Cortex of kidney (tissue), 1 donor: ENCODE measurements at places on chromosomes 7 and 10.

GRCh38 chr10:77965294-77965693 is 38.7 kb upstream of the DLG5 start:
- DNase-seq = no peak

- DNase-seq = no peak
Observed at GRCh38 chr7:100682991-100683658, 9.6 kb downstream of the GNB2 start.

GRCh38 chr10:129497013-129497412 is 30.0 kb downstream of the MGMT start:
- no peak for DNase-seq

- DNase-seq = no peak
Observed at GRCh38 chr7:1483079-1483478, 21.1 kb downstream of the INTS1 start.

DNA sequence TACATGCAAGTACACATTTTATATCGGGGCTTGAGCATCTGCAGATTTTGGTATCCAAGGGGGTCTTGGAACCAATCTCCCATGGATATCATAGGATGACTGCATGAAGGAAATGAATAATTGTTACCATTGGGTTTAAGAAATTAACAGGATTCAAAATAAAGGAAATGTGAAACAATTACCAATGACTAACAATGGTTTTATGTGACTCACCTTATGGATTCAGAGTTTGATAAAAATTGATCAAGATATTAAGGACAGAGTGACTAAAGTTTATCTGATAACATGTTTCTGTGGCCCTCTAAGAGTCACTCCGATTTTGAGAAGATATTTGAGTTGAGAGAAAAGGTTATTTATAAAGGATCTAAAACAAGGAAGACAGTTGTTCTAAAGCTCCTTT is 93.0 kb upstream of the ODAD2 start:
- DNase-seq = no peak

- DNase-seq = no peak
Observed at GRCh38 chr7:41224063-41224763, 478.7 kb downstream of the INHBA start.

GRCh38 chr7:12196386-12196785 is 14.7 kb upstream of the TMEM106B start:
- no peak for DNase-seq

- no peak for DNase-seq
Observed at GRCh38 chr10:106618646-106619045, 545.9 kb downstream of the SORCS1 start.

GRCh38 chr7:71780282-71780681 is 631.9 kb downstream of the CALN1 start:
- no peak for DNase-seq

- DNase-seq = no peak
Observed at GRCh38 chr7:142690554-142691182, 58.6 kb upstream of the PRSS1 start.

DNA sequence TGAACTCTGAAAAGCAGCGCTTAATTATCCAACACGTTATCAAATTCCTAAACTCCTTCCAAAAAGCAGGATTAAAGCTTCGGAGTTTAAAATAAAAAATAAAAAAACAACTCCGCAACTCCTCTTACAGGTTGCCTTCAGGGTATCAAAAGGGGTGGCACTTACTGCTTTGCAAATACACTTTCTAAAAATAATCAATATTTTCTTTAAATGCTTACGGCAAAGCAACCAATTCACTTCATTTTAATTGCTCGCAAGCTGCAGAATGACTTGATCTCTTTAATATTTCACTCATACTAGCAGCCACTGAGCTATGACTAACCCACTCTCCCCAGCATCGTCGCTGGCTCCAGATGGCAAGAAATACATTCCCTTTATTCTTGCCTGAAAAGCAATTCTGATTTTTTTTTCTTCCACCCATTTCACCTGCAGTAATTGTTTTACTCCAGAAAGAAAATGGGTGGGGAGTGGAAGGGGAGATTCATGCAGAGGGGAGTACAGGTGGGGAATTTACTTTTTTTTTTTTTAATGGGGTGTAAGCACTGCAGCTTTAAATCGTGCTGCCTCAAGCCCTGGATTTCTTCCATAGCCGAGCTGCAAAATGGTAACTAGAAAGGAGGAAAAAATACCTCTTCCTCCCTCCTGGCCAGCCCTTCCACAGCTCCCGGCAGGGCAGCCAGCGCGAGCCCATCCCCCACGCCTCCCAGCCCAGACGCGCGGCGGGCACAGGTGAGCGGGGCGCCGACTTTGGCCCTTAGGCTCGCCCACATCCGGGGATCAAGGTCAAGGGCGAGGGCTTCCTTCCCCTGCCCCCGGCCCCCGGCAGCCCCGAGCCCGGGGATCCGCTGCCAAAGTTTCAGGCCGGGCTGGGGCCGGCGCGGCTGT is 54.2 kb upstream of the FHIP2A start:
- no peak for DNase-seq

- DNase-seq = no peak
Observed at GRCh38 chr10:106535304-106535953, 629.1 kb downstream of the SORCS1 start.

DNA sequence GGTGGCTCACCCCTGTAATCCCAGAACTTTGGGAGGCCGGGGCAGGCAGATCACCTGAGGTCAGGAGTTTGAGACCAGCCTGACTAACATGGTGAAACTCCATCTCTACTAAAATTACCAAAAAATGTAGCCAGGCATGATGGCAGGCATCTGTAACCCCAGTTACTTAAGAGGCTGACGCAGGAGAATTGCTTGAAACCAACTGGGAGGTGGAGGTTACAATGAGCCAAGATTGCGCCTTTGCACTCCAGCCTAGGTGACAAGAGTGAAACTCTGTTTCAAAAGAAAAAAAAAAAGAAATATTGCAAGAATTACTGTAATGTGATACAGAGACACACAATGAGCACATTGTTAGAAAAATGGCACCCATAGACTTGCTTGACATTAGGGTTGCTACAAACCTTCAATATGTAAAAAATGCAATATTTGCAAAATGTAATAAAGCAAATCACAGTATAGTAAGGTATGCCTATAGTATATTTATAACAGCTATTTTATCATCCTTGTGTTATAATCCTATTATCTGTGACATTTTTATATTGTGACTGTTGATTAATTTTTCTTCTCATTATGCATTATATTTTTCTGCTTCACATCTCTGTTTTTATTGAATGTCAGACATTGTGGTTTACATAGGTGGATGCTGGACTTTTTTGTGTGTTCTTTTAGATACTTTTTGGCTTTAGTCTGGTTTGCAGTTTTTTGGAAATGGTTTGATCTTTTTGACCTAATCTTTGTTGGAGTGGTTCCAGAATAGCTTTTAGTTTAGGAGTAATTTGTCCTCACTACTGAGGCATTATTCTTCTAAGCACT is 55.4 kb upstream of the HELLS start:
- no peak for DNase-seq

- DNase-seq = no peak
Observed at GRCh38 chr7:107690611-107691010, 30.0 kb downstream of the SLC26A4 start.

GRCh38 chr7:98256431-98256830 is 4.4 kb upstream of the TECPR1 start:
- DNase-seq = no peak

GRCh38 chr7:155053002-155053401 is 17.1 kb upstream of the HTR5A start:
- no peak for DNase-seq

GRCh38 chr7:122136639-122137245 is 7.3 kb downstream of the AASS start:
- DNase-seq = no peak

GRCh38 chr7:139051655-139052054 is 15.8 kb upstream of the ZC3HAV1L start:
- no peak for DNase-seq

- no peak for DNase-seq
Observed at GRCh38 chr7:13880789-13881188, 108.7 kb downstream of the ETV1 start.

- no peak for DNase-seq
Observed at GRCh38 chr7:30180718-30181117, 45.9 kb downstream of the MTURN start.

GRCh38 chr7:101020444-101020843 is 563 bp downstream of the MUC17 start:
- no peak for DNase-seq

- DNase-seq = no peak
Observed at GRCh38 chr7:132614428-132615318, 38.4 kb upstream of the PLXNA4 start.
